ENCODE measurements at places on chromosomes 11 and 22. TPM values are rescaled to one million over a fixed set of nuclear protein-coding genes. Genes with fewer than 3 reads are reported as not detected.

MYRF gene
- 26.3 TPM for total RNA-seq

CHST1 gene
- 0.59 TPM for total RNA-seq

ANO3 gene
- total RNA-seq = 0.23 TPM

OSBP gene
- total RNA-seq = 43.4 TPM

PGA4 gene
- not detected for total RNA-seq

OR6T1 gene
- not detected for total RNA-seq

LMNTD2 gene
- 0.60 TPM for total RNA-seq

SCGB1A1 gene
- total RNA-seq = not detected

SLC22A6 gene
- total RNA-seq = not detected

RFPL2 gene
- not detected for total RNA-seq

CRACR2B gene
- 1.2 TPM for total RNA-seq

LRRC74B gene
- total RNA-seq = under 0.01 TPM

OR51A4 gene
- not detected for total RNA-seq

DBX1 gene
- total RNA-seq = not detected

KCTD21 gene
- 7.4 TPM for total RNA-seq

LDHAL6A gene
- total RNA-seq = not detected

SLC37A4 gene
- 13.7 TPM for total RNA-seq

MMP11 gene
- 15.4 TPM for total RNA-seq

APOL5 gene
- not detected for total RNA-seq

KMT2A gene
- 27.3 TPM for total RNA-seq

HEPHL1 gene
- total RNA-seq = 0.09 TPM

ACTN3 gene
- 0.09 TPM for total RNA-seq

DDTL gene
- 0.59 TPM for total RNA-seq

APLNR gene
- not detected for total RNA-seq

CCDC81 gene
- 7.7 TPM for total RNA-seq

PGR gene
- under 0.01 TPM for total RNA-seq

SOX6 gene
- total RNA-seq = 1.2 TPM

HBD gene
- total RNA-seq = not detected

MMP13 gene
- total RNA-seq = not detected

ADM gene
- total RNA-seq = 93.5 TPM

ASRGL1 gene
- 0.30 TPM for total RNA-seq

BACE1 gene
- total RNA-seq = 34.1 TPM

DEUP1 gene
- not detected for total RNA-seq

APOL1 gene
- total RNA-seq = 29.1 TPM

TTC17 gene
- 90.0 TPM for total RNA-seq

MAFF gene
- total RNA-seq = 46.3 TPM

PRSS23 gene
- total RNA-seq = 189 TPM

OR8A1 gene
- total RNA-seq = not detected

TENM4 gene
- total RNA-seq = 57.3 TPM

SLC25A22 gene
- total RNA-seq = 8.9 TPM

SLC22A12 gene
- not detected for total RNA-seq
